ENCODE measurements at places on chromosomes 11 and 22.

- DNase-seq, result no peak
These were observed 10.1 kb downstream of the PATE2 start for GRCh38 chr11:125768336-125769046.

DNA sequence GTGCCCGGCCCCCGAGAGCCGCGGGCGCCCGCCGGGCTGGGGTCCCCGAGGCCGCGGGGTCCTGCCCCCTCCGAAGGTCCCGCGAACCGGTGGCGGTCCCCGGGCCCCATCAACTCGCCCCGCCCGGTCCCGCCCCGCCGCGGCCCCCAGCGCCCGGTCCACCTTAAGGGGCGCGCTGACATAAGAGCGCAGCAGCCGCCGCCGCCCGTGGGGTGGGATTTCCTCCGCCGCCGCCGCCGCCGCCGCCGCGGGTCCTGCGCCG lies at the start of gene ZDHHC8:
Gene ZDHHC8, plus strand, starts transcription at position 208 of the 262 bp plus-strand sequence. CDS start 144 bp downstream, outside the sequence.
- DNase-seq, result no peak

- no peak for DNase-seq
These were observed 60.9 kb upstream of the MYEOV start for GRCh38 chr11:69232821-69233743.

DNA sequence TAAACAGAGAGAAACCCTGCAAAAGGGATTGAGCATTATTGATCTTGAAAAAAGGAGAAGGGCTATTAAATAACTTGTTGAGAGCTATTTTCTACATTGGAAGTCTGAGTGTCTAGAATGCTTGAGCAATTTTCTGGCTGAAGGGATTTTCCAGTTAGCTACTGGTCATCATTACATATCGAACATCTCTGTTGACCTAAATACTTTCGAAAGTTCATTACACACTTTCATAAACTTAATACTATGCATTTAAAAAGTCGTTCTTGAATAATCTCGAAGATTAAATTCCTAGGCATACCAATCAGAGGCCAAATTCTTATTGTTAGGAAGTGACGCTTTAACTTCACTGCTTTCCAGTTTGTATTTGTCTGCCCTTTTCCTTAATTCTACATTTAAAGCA lies 13.7 kb downstream of the ETS1 start:
- DNase-seq, result no peak

GRCh38 chr11:113091481-113091780 lies 130.2 kb downstream of the NCAM1 start:
- DNase-seq, result no peak

GRCh38 chr11:95863486-95864140 lies 60.3 kb downstream of the MTMR2 start:
- peak; percentile 47 for DNase-seq

GRCh38 chr11:65505466-65506289 lies 6.8 kb downstream of the MALAT1 start:
- no peak for DNase-seq

- DNase-seq, result no peak
These were observed 109.5 kb downstream of the SNX19 start for GRCh38 chr11:130806746-130807145.

GRCh38 chr11:827897-828192 lies at the start of gene CRACR2B:
CRACR2B (plus strand) TSS chr11:827919; CDS start chr11:828608, 689 bp downstream.
- DNase-seq, result no peak

DNA sequence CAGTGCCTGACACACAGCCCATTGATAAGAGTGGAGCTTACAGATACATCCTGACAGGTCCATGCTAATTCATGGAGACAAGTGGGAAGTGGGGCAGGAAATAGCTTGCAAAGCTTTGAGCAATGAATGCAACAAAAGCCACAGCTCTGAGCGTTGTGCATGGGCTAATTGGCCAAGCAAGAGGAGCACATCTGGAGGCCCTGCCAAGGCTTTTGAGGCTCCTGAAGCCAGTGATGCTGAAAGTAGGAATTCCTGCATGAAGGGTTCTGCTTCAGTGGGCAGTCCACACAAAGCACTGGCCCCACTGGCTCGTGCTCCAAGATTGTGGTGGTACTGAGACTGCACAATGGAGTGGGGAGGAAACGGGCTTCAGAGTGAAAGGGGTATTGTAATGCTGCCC lies 103.8 kb upstream of the CSNK2A3 start:
- no peak for DNase-seq

DNA sequence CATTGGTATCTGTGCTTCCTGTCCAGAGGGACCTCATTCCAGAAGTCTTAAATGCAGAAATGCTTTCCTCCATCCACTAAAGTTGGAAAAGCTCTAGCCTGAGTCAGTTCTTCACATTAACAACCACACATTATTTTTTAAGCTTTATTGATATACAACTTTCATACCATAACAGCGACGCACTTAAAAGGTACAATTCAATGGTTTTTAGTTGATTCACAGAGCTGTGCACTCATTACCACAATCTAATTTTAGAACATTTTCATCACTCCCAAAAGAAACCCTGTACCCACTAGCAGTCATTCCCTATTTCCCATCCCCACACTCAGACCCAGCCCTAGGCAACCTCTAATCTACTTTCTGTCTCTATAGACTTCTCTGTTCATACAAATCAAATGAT lies 27.6 kb downstream of the GALNT18 start:
- DNase-seq, result no peak

- no peak for DNase-seq
These were observed 398.9 kb downstream of the ETS1 start for GRCh38 chr11:128188346-128189004.

GRCh38 chr11:76962583-76963416 lies 71.4 kb upstream of the B3GNT6 start:
- DNase-seq, result no peak

DNA sequence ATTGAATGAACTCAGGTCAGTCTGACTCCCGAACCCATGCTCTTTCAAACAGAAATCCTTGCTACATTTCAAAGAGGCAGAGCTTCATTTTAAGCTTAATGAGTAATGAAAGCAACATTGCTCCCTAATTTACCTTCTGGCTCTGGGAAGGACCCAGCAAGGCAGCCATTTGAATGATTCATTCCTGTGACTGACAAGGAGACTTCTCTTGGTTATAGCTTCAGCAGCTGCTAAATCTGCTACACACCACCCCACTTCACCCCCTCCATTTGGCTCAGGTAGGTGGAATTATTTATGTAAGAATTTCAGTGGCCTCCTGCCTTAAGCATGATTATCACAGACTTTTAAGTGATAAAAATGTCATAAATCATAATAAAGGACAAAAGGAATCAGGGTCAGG lies 117.7 kb downstream of the KCNC1 start:
- DNase-seq, result no peak

GRCh38 chr22:22933100-22933806 lies 45.6 kb downstream of the IGLL5 start:
- DNase-seq, result no peak

- DNase-seq, result no peak
These were observed 48.8 kb downstream of the BID start for GRCh38 chr22:17725500-17725796.

GRCh38 chr11:31987118-31988005 lies 103.5 kb upstream of the RCN1 start:
- no peak for DNase-seq

- no peak for DNase-seq
These were observed 1167.6 kb downstream of the JRKL start for GRCh38 chr11:97557399-97557798.

- DNase-seq, result no peak
These were observed 55.2 kb downstream of the MACROD1 start for GRCh38 chr11:64110465-64111375.

DNA sequence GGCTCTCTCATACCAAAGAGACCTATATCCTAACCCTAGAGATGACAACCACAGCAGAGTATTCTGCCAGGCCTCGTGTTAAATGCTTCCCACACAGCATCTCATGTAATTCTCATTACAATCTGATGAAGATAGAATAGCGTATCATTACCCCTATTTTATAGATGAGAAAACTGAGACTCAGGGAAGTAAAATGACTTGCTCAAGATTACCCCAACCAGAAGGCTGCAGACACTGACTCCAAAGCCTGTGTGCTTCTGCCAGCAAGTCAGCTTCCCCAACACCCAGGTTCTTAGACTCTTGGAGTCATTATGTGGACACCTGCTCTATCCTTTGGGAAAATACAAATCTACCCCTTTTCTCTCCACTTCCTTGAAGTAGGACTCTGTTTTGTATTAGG lies 23.6 kb upstream of the TSKU start:
- no peak for DNase-seq

DNA sequence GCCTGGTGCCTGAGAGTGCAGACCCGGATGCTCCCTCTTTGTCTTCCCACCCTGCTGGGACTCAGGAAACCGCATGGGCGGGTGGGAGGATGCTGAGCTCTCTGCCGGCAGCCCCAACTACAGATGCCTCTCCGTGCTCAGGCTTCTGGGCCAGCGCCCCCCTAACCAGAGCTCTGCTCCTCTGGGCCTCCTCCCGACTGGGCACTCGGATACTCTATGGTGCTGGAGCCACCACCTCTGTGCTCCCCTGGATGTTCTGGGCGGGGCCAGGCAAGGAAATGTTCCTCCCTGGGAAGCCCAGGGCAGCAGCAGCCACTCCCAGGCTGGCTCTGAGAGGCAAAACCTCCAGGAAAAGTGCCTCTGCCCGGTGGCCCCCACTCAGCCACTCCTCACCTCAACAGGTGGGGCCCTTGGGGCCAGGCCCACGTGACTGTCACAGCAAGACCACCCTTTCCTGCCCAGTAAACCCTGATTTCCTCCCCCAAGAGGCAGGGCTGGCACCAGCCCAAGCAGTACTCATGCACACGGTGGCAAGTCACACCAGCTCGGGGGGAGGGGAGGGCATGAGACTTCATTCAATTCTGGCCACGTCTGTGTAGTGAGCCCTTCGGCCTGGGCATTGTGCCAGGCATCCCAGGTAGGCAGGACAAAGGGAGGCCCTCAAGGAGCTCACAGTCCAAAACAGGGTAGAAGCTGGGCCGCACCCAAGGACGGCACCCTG lies 54.7 kb upstream of the TCF20 start:
- DNase-seq, result no peak

DNA sequence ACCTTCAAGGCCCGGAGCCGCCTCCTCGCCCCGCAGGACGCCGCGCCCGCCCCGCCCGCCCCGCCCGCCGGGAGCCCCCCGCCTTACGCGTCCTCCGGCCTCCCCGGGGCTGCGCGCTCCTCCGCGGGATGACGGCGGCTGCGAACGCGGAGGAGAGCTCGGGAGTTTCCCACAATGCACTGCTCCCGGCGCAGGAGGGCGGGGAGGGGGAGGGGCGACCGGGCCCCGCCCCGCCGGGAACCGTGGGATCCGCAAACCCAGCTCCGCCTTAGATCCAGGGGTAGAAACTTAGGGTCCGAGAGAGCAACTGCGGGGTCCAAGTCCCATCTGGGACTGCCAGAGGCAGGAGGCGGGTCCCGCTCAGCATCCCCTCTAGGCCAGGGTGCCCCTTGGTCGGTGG lies at the start of gene CEND1:
Gene CEND1, minus strand, starts transcription at position 148 of the 400 bp plus-strand sequence. CDS start 1,514 bp downstream, outside the sequence.
- DNase-seq, result no peak

- DNase-seq, result no peak
These were observed 16.1 kb downstream of the MICALL1 start for GRCh38 chr22:37922191-37922590.

GRCh38 chr11:120834686-120835210 lies 189.2 kb upstream of the TBCEL start:
- no peak for DNase-seq

DNA sequence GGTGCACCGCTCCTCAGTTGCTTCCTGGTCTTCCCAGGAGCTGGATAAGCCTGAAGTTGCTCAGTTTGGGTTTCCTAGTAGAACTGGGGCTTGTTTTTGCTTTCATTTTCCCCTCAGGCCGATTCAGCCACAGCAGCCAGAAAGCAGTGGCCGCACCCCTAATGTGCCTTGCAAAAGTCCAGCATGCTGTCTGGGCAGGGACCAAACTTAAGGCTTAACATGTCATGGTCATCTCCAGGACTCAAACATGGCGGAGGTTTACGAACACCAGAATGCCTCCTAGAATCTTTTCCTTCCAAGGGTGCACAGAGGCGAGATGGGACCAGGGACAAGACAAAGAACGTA lies 2.5 kb downstream of the GNG3 start:
- DNase-seq, result no peak

- peak; percentile 65 for DNase-seq
These were observed at the start of gene CCND1 for GRCh38 chr11:69640995-69641581. CCND1 (plus strand) TSS chr11:69641156; CDS start chr11:69641314, 158 bp downstream.

GRCh38 chr11:88618327-88619070 lies 281.0 kb upstream of the CTSC start:
- no peak for DNase-seq

- no peak for DNase-seq
These were observed 78.9 kb downstream of the FBLN1 start for GRCh38 chr22:45581549-45582080.

GRCh38 chr22:37045958-37046357 lies 5.6 kb upstream of the KCTD17 start:
- DNase-seq, result no peak

- peak; percentile 8 for DNase-seq
These were observed 346.8 kb downstream of the JRKL start for GRCh38 chr11:96736601-96737000.

DNA sequence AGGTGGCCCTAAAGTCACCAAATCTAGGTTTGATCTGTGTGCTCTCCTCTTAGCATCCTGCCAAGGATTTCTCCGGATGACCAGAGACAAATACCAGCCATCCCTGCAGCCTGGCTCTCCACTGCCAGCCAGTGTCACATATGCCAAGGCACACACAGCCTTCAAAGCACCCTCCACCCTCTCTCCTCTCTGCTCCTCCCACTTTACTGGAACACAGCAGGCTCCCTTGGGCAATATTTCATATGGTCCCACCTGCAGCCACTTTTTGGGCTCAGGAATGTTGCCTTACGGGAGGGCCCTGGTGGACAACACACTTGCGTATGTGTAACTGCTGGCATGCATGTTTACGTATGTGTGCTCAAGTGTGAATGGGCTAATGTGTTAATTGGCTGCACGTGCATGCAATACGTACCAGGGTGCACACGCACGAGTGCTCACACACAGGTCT lies 183.9 kb downstream of the CEP164 start:
- DNase-seq, result no peak

- DNase-seq, result no peak
These were observed 195.9 kb downstream of the BCR start for GRCh38 chr22:23376256-23376655.

GRCh38 chr11:46680164-46680760 lies 20.2 kb downstream of the ARHGAP1 start:
- DNase-seq, result no peak

- DNase-seq, result no peak
These were observed 5.3 kb downstream of the KCNE3 start for GRCh38 chr11:74462009-74462408.

GRCh38 chr11:106553304-106553703 lies 465.0 kb downstream of the GUCY1A2 start:
- DNase-seq, result no peak

- DNase-seq, result no peak
These were observed 19.5 kb upstream of the UVRAG start for GRCh38 chr11:75795276-75796090.

All from skeletal muscle cell (primary cell).